Sciatic nerve (tissue), 2 donors: ENCODE measurements at places on chromosomes 5 and 9. TPM values are rescaled to one million over a fixed set of nuclear protein-coding genes. Genes with fewer than 3 reads are reported as not detected.

The PCDHB13 gene
- 4.9 TPM for total RNA-seq

DNA sequence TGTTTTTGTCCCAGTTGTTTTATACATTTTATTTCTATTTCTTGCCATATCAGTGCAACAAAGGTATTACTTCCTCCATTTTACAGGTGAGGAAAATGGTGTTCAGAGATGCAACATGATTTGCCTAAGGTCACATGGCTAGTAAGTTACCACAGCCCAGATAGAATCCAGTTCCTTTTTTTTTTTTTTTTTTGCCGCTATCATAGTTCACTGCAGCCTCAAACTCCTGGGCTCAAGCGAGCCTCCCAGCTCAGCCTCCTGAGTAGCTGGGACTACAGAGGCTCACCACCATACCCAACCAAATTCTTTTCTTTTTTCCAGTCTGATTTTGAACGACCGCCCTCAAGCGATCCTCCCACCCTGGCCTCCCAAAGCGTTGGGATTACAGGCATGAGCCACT is 480 bp upstream of the CCDC69 start:
- DNase-seq = no peak

DNA sequence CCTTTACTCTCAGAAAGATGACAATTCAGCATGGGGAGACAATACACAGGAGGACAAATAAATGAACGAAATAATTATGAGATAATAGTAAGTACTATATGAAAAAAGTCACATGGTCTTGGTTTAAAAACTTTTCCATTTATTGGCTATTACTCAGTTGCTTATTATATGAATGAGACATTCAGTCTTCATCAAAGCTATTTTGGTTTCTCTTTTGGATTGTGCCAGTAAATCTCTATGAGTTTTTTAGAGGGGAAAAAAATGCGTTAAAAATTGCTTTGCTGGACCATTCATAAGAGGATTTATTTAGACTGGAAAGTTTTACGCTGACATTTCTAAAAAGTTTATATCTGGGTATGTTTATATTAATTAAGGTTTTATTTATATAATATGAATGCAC is 137.7 kb downstream of the AOPEP start:
- DNase-seq = no peak

DNA sequence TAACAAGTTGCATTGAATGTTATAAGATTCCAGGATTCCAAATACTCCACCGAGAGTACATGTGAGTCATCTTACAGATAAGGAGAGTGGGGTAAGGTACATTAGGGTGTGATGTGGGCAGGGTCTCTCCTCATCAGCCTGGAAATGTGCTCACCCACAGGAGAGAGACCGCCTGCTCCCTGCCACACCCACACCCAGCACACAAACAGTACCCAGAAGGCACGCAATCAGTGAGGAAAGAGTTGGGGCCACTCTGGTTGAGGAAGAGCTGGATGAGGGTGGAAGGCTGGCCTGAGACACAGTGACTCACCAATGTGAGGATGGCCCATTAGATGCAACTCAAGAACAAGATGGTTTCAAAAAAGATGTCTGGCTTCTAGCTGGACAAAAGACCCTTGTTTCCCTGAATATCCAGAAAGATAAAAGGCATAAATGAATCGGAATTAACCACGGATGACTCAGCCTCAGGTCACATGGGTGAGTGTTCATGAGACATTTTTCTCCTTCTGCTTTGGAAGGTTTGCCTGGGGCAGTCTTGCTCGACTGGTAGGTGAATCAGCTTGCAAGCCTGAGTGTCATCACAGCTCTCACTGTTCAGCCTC is 51.1 kb upstream of the LHFPL2 start:
- no peak for DNase-seq

- DNase-seq = peak; percentile 78
Measured at GRCh38 chr9:131635285-131635684, 90.0 kb downstream of the PRRT1B start.

DNA sequence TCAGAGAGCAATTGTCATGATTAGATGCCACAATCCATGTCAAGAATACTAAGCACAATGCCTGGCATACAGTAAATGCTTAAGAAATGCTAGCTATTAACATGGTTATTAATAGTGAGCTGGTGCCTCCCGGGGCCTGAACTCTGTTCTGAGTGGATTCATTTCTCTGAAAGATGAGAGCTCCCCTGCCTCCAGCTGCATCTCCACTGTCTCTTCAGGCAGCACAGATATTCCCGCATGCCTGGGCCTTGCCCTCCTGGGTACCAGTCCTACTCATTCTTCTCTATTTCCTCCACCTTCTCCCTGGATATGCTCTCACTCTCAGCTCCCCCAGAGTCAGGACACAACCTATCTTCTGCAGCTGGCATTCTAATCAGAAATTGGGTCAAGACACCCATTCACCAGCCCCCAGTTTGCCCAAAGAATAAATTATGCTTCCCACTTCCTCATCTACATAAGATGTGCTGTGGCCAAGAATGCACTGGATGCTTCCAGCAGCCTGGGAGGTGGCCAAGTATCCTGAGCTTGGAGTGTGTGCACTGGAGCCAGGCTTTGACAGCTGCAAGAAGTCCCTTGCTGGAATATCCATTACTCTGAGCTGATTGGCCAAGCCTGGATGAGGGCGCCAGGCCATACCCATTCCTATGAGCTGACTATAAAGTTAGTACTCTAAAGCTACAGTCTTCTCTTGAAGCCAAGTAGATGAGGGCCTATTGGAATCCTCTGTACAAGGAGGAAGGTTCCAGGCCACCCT is 669.0 kb downstream of the ACTL7B start:
- DNase-seq = no peak

DNA sequence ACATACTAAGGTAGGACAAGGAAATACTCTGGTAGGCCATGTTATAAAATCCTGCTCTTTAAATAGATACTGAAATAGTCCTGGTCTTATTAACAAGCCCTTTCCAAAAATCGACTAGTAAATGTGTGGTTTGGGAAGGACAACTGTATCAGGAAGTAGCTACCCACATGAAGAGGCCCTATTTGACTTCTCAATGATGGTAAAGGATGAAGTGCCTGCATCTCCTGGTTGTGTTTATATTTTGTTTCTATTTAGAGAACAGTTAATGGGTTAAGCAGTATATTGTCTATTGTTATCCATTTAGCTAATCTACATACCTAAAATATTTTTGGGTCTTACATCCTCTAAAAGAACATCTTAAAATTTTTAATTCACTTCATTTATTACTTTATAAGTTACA is 12.5 kb downstream of the GDF9 start:
- DNase-seq = no peak

- no peak for DNase-seq
Measured at GRCh38 chr5:97062046-97062445, 80.4 kb downstream of the LIX1 start.

GRCh38 chr5:37846786-37847310 is 7.0 kb upstream of the GDNF start:
- DNase-seq = no peak
